ENCODE measurements at places on chromosomes 3 and 15. TPM values are rescaled to one million over a fixed set of nuclear protein-coding genes. Genes with fewer than 3 reads are reported as not detected.

KNL1 gene
- total RNA-seq, result 1.1 TPM

DYNC1LI1 gene
- total RNA-seq, result 33.2 TPM

NAALADL2 gene
- total RNA-seq, result 2.2 TPM

LNP1 gene
- 0.48 TPM for total RNA-seq

ITIH4 gene
- 1.9 TPM for total RNA-seq
